ENCODE measurements at places on chromosomes 5 and 9. TPM values are rescaled to one million over a fixed set of nuclear protein-coding genes. Genes with fewer than 3 reads are reported as not detected.
A peak's percentile ranks its signal among the peaks of the same experiment; 100 is the strongest.

The GGTA1 gene
- total RNA-seq = under 0.01 TPM

DNA sequence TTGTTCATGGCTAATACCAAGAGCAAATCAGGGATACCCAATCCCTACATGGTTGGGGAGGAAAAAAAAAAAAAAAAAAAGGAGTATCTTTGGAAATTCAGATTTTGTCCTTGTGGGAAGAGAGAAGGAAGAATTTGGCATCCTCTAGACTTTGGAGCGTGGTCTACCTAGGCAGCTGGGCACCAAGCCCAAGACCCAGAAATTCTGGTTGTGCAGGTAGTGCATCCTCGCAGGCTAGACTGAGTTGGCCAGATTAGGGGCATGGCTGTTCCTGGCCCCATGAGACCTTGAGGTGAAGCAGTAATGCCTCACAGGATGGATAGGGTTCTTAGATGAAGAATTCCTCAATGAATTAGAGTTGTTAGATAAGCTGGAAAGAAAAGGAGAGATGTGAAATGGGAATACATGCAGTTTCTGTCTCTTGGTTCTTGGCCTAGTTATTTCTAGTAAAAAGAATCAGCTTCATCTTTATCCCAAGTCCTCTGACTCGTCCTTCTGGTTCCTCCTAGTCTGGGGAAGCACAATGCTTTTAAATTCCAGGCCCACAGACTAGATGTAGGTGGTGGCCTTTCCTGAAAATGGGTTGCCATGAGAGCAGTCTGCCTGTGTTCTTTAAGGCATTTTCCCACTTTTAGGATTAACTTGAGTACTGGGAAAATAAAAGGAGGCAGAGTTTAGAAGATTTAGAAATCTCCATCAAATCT lies 140.5 kb upstream of the RUSC2 start:
- DNase-seq = no peak

The TMEM252 gene
- not detected for total RNA-seq

The CAMK2A gene
- total RNA-seq = 0.77 TPM

DNA sequence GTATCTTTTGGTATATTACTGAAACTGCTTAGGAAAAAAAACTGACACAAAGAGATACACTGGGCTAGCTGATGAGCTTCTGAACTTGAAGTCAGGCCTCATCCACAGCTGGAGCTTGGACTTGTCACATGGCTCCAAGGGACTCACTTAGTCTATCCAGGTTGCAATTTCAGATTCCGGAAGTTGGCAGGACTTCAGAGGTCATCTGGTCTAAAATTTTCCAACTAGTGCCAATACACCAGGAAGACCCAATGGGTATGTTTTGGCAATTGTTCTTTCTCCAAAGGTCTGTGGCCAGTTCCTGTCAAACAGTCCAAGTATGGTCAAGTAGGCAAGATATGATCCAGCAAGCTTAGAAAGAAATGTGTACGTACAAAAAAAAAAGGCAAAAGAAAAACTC lies 36.7 kb downstream of the MRPS27 start:
- peak; percentile 29 for DNase-seq

The LCN10 gene
- total RNA-seq = not detected

DNA sequence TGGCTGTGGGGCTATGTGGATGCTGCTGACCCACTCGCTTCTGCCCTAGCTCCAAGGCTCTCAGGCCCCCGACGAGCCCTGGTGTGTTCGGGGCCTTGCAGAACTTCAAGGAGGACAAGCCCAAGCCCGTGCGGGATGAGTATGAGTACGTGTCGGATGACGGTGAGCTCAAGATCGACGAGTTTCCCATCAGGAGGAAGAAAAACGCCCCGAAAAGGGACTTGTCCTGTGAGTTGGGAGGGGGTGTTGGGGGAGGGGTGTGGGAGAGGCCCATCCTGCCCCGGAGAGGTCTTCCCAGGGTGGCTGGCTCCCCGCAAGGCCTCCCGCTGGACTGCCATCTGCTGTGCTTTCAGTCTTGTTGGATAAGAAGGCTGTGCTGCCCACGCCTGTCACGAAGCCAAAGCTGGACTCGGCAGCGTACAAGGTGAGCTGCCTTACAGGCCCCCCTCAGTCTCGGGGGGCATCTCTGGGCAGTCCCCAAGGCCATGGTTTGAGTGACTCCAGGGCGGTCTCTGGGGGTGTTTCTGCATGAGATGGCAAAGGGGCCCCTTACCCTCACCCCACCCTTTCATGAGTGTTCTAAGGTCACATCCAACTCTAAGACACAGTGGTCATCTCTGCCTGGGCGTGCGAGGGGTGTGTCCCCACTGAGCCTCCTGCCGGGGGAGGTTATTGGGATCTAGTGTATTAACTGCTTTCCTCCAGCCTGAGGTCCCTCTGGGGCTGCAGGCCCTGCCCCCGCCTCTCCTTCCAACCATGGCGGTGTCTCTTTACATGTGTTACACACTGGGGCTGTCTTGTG lies 89.5 kb downstream of the PHF2 start:
- DNase-seq = no peak

The ECPAS gene
- total RNA-seq = 107 TPM

All from fibroblast of lung (primary cell).